Stimulated activated CD8-positive, alpha-beta memory T cell treated with anti-CD3 and anti-CD28 coated beads, Interleukin-15, amount 100 ng/mL, for 24 hours (primary cell): ENCODE measurements at places on chromosomes 7 and 10.

DNA sequence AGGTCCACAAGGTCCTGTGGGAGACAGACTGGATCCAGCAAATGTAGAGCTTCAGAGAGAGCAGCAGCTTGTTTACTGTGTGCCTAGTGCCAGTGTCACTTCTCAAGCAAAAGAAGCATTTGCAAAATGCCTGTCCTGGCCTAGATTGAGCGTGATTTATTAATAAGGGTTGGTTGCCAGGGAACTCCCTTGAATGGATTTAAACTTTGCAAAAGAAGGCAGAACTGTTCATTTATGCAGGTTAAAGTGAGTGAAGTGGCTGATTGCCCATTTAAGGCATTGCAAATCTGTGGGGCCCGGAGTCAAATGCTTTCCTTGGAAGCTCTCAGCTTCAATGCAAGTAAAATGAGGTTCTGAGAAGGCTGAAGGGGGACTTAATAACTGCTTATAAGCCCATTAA lies 71.3 kb downstream of the CDHR3 start:
- DNase-seq: no peak

DNA sequence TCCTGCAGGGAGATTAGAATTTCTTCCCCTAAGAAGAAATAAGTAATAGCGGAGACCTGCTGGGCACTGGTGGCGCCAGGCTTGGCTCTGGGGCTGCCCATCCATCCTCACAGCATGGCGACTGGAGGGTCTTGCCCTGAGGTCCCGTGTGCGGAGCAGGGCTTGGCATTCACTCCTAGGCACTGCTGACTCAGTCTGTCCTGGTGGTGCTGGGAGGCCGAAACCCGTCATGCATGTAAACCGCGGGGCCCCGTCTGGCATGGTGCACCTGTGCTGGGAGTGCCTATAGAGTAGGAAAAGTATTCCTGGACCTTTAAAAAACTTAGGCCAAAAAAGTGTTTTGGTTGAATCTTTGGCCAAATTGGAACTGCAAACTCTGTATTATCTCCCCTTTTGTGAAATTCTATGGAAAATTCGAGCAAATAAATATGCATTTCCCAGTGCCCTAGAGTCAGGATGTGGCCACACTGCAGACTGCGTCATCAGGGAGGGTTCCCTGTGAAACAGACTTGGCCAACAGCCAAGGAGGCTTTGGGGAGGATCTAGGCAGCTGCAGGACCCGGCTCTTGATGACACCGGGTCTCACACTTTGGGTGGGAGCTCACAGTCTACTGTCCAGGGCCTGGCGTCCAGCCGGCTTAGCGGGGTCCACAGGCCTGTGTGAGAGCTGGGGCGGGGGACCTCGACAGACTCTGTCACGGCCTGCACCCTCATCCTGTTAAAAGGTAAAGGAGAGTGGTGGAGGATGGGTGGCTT lies 122.3 kb downstream of the VIPR2 start:
- no peak for DNase-seq

- no peak for DNase-seq
Measured at GRCh38 chr10:76882245-76882644, 755.4 kb downstream of the KCNMA1 start.

GRCh38 chr7:107865956-107866775 lies 24.8 kb upstream of the DLD start:
- no peak for DNase-seq

GRCh38 chr10:78028438-78029268 lies 662 bp downstream of the POLR3A start:
- DNase-seq: no peak
